ENCODE measurements at places on chromosomes 7 and 10. TPM values are rescaled to one million over a fixed set of nuclear protein-coding genes. Genes with fewer than 3 reads are reported as not detected.

Gene SLC25A13
- total RNA-seq = 20.9 TPM

Gene TMEM236
- 0.11 TPM for total RNA-seq

Gene KLF14
- total RNA-seq = not detected

Gene SSC4D
- 0.46 TPM for total RNA-seq

Gene FANK1
- 1.4 TPM for total RNA-seq

Gene SEPTIN7
- total RNA-seq = 299 TPM

Gene HK1
- total RNA-seq = 157 TPM

Gene CCL24
- total RNA-seq = not detected

Gene GARIN1A
- total RNA-seq = 0.13 TPM

Gene CDHR3
- 1.4 TPM for total RNA-seq

Gene NUPR2
- not detected for total RNA-seq
